ENCODE measurements at places on chromosomes 7 and 10.

GRCh38 chr7:143345428-143345900 is 17.0 kb downstream of the FAM131B start:
- DNase-seq = peak; percentile 55

GRCh38 chr7:81694711-81695110 is 75.1 kb downstream of the HGF start:
- DNase-seq = no peak

- no peak for DNase-seq
Observed at GRCh38 chr10:68526634-68527307, 552 bp downstream of the SLC25A16 start.

DNA sequence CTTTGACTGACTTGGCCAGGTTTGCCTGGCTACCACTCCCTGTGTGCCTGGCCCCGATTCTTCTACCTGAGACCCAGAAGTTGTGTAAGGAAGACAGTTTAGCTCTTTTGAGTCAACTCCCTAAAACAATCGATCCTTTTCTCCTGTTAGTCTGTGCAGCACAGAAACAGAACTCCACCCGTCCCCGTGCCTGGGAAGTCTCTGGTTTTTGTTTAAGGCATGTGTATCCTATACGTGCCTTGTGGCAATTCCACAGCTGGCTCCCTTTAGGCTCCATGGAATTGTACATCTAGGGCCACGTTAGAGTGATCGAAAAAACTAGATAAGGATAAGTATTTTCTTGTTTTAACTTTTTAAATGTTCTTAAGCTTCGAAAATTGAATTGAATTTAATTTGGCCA is 131.6 kb downstream of the BICC1 start:
- no peak for DNase-seq

DNA sequence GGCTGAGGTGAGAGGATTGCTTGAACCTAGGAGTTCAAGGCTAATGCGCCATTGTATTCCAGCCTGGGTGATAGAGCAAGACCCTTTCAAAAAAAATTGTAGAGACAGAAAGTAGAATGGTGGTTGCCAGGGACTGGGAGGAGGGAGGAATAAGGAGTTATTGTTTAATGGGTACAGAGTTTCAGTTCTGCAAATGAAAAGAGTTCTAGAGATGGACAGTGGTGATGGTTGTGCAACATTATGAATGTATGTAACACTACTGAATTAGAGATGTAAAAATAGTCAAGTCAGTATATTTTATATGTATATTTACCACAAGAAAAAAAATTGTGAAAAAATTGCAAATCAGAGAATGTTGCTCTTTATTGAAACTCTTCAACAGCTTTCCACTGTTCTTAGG is 266.5 kb upstream of the NPY start:
- DNase-seq = no peak

DNA sequence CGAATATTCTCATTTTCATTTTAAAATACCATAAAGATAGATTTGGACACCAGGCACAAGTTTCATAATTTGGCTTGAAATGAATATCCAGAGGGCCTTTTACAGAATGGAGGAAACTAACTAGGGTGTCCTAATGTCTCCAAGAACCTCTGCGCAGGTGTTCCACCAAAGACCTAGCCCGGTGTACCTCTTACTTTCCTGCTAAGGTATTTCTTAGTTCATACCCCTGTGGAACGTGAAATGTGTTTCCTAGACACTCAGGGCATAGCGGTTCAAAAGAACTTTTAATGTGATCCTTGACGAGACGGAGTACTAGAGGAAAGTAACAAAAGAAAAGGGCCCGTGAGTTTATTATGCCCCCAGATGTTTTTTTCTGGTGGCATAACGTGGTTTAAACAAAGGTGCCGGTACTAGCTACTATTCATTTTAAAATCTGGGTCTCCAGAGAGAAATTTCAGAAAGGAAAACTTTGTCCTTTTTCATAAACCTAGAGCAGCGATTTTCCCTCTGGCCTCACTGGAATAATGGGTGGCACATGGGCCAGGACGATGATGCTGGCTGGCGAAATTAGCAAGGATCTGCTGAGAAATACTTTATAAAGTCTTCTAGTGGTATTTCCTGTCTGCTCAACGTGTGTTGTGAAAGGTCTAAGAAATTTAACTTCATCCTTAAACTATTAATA is 1.4 kb downstream of the APBB1IP start:
- no peak for DNase-seq

- DNase-seq = no peak
Observed at GRCh38 chr7:133983685-133984419, 143.3 kb upstream of the LRGUK start.

DNA sequence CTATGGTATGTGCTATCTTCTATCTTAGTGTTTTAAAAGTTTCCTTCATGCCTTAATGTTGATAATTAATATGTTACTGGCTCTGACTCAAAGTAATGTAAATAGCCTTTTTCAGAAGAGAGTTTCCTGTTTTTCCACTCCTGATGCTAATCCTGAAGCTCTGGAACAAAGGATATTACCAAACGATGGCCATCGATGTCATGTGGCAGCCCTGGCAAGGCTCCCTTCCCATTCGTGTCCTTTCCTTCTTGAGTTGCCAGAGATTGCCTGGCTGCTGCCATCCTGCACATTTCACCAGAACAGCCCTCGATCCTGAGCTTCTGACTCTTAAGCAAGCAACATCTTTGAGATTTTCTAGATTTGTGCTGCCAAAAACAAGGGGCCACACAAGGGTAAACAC is 46.0 kb downstream of the RNF133 start:
- DNase-seq = no peak

DNA sequence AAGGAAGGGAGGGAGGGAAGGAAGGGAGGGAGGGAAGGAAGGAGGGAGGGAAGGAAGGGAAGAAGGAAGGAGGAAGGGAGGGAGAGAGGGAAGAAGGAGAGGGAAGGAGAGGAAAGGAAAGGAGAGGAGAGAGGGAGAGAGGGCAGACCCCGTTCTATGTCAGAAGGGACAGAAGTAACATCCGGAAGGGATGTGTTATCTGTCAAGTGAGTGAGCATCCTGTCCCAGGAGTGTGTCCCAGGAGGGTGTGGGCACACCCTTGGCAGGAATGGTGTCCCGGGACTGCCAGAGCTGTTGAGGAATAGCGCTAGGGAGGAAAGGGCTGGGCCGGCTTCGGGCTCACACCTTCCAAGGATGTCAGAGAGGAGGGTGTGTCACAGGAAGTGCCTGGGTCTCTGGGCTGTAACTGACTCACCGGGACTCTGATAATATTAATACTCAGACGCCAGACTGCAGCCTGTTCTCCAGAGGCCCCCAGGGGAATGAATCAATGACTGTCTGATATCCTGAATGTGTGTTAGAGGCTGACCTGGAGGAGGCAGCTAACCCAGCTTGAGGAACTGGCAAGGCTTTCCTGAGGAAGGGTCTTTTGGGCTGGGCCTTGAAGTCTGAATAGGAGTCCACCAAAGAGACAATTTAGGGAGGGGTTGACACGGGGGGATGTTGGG is 125.6 kb upstream of the TNRC18 start:
- no peak for DNase-seq

- peak; percentile 28 for DNase-seq
Observed at GRCh38 chr10:95500649-95501048, 60.5 kb downstream of the SORBS1 start.

DNA sequence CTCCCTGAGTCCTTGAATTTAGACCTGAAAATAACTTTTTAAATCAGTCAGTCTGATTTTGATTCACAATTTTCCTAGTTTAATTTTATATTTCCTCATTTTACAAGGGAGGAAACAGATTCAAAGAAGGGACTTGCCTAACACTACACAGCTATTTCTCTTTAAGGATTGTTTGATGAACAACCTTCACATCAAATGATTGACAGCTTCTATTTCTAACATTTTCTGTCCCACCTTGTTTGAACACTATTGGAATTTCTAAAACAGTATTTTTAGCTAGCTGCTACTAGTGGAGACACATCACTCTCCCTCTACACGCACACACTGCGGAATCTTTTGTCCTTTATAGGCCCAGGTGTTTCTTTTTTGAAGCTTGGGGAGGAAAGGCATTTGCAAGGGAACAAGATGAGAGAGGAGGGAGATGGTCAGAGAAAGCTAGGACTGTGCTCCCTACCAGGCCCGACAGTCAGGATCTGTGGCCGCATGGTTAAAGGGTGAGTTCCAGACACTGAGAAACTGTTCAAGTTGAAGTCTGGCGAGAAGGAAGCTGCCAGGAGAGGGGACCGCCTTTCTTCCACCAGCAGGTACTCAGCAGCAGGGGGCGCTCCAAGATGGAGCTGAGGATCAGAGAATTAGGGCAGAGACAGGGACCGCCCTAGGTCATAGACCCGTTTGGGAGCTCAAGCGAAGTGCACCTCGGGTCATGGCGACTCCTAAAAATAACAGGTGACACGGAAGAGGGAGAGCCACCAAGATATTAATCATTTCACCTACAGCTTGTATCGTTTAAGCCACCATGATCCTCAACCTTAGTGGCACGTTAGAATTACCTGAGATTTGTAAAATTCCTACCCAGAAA is 49.7 kb downstream of the DNAJC12 start:
- peak; percentile 46 for DNase-seq

DNA sequence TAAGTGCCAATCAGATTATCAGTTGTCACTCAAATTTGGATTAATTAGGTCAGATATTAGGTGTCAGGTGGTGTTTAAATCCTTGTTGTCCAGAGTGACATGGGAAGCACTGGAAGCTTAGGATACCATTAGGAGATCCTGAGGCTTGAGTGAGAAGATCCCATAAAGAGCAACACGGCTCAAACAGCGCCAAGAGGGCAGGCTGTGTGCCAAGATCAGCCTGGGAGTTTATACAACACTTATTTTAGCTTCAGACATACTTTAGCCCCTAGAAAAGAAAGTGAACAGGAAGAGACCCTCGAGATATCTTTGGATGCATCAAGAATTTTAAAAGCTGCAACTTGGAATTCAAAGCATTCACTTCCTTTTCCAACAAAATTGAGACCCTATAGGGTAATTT is 14.2 kb upstream of the ACTA2 start:
- DNase-seq = no peak

DNA sequence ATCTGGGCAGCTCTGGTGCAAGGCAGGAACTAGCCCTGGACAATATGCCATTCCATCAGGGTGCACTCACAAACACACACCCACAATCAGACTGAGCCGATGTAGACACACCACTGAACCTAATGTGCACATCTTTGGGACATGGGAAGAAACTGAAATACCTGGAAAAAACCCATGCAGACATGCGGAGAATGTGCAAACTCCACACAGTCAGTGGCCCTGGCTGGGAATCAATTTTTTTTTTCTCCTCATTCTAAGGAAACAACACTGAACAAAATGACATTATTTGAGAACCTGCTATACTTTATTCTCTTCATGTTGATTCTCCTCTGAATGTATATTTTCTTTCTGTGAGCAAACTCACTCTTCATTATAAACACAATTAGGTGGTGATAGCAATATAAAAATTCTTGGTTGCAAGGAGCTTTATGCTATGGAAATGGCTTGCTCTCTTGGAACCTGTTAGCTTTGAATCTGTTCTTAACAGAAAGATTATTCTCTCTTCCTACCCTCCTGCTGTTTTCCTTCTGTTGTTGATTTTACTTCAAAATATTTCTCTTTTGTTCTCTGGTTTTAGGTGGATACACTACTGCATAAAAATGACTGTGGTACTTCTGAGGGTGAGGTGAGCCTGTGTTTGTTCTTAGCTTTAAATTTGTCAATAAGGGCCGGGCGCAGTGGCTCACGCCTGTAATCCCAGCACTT is 33.0 kb upstream of the MICU1 start:
- no peak for DNase-seq

DNA sequence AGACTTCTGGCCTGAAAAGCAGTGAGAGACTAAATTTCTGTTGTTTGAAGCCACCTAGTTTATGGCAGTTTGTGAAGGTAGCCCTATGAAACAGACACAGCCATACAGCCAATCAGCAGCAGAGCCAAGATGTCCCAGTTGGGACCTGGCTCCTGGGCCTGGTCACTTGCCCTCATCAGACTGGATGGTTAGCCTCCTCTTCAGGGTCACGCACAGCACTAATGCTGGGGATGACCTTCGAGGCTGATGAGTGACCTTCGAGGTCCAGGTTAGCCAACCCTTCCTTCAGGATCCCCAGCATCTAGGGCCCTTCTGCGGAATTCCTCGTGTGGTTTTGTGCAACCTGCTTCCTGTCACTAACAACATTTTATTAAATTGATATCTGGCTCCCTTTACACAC is 229.7 kb downstream of the FANK1 start:
- DNase-seq = no peak

GRCh38 chr10:21022821-21023220 is 125.7 kb upstream of the NEBL start:
- no peak for DNase-seq

GRCh38 chr7:104825099-104825498 is 188.9 kb upstream of the KMT2E start:
- no peak for DNase-seq

- DNase-seq = no peak
Observed at GRCh38 chr10:48224979-48225560, 49.4 kb downstream of the FRMPD2 start.

GRCh38 chr7:95931460-95932232 is 159.3 kb downstream of the DYNC1I1 start:
- DNase-seq = no peak

GRCh38 chr10:124075231-124075955 is 18.0 kb downstream of the CHST15 start:
- DNase-seq = no peak

- no peak for DNase-seq
Observed at GRCh38 chr7:66205741-66206090, 582 bp downstream of the TPST1 start.

DNA sequence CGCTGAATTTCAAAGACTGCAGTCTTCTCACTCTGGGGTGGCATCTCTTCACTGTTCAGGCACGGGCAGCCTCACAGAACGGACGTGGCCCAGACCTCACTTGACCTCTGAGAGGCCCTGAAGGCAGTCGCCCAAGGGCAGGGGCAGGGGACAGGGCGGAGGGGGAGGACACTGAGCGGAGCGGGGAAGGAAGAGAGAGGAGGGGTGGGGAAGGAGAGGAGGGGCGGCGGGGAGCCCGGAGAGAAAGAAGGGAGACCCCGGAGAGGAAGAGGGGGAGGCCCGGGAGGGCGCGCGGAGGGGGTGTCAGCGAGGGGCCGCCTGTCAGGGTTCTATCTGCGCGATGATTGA is 58.7 kb upstream of the COMTD1 start:
- DNase-seq = no peak

DNA sequence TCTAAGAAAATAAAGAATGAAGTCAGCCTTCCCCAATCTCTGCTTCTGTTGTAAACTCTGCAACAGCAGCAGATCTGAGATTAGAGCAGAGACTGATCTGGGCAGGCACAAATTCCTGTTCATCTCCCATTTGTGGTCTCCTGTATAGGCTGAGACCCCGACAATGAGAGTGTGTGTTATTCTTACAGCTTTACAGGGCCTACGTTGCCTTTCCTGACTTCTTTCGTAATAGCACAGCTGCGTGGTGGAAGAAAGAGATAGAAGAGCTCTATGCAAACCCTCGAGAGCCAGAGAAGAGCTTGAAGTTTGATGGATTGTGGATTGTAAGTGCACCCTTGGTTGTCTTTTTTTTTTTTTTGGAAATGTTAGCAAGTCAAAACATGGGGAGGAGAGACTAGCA is 72.1 kb downstream of the PRSS58 start:
- no peak for DNase-seq

- DNase-seq = no peak
Observed at GRCh38 chr7:96734343-96734742, 24.7 kb upstream of the SEM1 start.

GRCh38 chr10:36738738-36739431 is 386.5 kb upstream of the ANKRD30A start:
- DNase-seq = no peak

GRCh38 chr10:47449102-47449978 is 34.6 kb downstream of the ANXA8 start:
- DNase-seq = no peak
